ENCODE measurements at places on chromosomes 11 and 22. TPM values are rescaled to one million over a fixed set of nuclear protein-coding genes. Genes with fewer than 3 reads are reported as not detected.

Gene DLG2
- 12.0 TPM for total RNA-seq

DNA sequence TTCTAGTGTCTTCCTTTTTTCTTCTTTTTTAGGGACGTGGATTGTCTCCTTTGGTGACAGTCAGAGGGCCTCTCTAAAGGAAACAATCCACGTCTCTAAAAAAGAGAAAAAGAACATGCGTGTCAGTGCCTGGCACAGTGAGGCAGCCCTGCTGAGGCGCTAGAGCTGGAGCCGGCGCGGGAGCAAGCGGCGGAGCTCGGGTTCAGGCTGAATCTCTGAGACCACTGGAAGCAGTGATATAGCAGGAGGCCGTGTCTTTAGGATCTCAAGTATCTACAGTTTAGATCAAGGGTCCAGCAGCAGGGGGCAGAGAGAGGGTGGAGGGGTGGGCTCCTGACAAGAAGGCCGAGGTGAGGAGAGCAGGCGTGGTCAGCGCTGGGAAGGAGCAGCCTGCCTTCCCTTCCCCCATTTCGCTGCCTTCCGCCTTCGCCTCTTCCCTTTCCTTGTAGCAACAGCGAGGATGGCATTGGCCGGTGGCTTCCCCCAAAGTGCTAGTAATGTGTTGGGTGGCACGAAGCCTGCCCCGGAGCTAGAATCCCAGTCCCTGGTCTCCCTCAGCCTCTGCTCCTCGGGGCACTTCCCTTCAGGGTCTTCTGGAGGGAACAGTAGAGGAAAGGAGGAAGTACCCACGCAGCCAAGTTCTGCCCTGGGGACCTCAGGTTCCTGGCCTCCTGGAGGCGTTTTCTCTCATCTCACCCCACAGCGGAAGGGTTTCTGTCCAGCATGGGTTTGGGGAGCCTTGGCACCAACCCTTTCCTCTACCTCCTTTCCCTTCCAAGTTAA, 28.2 kb upstream of the RAB1B start:
- no peak for DNase-seq

Gene OR10D3
- total RNA-seq, result not detected

Gene OOSP4B
- not detected for total RNA-seq

- peak; percentile 7 for DNase-seq
These were observed 8.0 kb downstream of the TOLLIP start for GRCh38 chr11:1301220-1302000.

GRCh38 chr22:49371325-49372110, 456.2 kb downstream of the BRD1 start:
- DNase-seq, result no peak

DNA sequence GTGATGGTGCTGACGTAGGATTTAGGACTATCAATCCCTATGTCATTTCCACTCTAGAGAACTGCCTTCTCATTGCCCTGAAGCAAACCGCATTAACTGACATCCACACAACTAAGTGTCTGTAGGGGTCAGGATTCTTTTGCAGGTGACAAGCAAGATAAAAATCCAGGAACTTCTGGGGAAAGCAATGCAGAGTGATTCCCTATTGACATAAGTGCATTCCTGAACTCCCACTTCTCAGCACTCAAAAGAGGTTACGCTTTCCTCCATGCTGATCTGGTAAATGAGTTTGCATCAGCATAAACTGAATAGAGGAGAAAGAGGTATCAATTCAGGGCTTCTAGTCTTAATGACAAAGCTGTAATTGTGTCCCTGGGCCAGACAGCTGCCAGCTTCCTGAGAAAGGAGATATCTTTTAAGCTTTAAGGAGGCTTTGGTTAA, 224.6 kb upstream of the ISX start:
- no peak for DNase-seq

Gene GAL
- not detected for total RNA-seq

DNA sequence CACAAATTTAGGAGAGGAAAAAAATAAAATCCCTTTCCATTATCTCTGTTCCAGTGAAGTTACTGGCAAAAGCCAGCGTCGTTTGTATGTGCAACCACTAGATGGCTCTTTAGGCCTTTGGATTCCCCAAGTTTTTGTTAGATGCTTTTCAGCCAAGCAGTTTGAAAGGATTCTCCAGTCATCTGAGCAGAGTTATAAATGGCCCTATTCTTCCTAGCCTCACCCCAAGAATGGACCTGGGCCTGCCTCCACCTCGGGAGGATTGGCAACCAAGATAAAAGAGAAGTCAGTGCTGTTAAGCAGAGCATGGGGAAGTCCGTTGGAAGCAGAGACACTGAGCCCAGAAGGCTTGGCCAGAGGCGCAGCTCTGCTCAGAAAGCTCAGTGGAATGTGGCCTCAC, 15.4 kb downstream of the FAM181B start:
- no peak for DNase-seq

DNA sequence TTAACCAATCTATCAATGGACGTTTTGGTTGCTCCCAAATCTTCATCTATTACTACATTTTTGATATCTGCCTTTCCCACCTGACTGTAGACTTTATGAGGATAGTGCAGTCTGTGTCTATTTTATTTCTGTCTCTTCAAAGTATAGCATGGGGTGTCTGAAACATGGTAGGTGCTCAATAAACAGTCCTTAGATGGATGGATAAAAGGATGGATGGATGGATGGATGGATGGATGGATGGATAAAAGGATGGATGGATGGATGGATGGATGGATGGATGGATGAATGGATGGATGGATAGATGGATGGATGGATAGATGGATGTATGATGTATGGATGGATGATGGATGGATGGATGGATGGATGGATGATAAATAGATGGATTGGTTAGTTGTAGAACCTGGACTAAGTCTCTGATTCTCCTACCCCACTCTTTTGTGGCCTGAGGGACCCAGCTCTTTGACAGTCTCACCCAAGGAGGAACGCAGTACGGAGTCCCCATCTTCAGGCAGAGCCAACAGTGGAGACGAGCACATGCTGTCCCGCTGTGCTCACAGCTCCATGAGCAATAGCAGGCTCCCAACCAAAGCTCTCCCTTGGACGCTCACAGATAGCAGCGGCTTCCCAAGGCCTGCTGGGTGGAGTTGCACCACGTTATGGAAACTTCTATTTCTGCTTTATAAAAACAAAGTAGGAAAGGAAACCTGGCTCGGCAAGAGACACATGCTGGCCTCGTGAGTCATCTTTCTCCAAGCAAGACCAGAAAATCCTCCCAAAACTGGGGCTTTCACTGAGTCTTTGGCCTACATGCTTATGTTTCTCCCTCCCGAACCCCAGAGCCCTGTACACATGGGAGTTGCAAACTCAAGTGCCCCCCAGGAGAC, 448.0 kb downstream of the MIAT start:
- peak; percentile 84 for DNase-seq

DNA sequence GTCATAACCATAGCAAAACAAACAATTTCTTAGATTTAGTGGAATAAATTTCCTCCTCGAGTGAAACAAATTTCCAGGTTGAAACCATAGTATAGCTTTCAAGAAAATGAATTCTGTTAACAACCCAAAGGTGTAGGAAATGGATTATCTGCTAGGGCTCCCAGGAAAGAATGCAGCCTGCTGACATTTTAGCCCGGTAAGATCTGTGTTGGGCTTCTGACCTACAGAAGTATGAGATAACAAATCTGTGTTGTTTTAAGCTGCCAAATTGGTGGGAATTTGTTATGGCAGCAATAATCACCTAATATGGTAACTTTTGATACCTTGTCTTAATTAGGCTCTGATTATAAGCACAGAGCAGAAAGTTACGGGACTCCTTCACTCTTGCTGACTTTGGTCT, 32.0 kb upstream of the OR6M1 start:
- no peak for DNase-seq

DNA sequence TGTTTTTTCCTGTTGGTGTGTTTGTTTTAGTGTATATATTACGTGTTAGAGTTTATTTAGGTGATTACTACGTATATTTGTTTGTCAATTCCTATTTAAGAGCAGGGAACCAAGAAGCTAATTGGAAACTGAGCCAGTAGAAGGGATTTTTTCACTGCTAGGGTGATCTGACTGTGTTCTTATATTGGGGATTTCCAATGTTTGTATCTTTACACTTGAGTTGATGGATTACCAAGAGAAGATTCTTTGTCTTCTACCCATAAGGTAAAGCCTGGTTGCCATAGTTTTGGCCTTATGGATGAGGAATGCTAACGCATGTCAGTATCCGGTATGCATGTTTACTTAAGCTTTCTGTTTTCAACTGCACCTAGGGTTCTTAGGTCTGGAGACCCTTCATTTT, 35.6 kb downstream of the SIK2 start:
- no peak for DNase-seq

Gene FAM76B
- total RNA-seq, result 24.5 TPM

DNA sequence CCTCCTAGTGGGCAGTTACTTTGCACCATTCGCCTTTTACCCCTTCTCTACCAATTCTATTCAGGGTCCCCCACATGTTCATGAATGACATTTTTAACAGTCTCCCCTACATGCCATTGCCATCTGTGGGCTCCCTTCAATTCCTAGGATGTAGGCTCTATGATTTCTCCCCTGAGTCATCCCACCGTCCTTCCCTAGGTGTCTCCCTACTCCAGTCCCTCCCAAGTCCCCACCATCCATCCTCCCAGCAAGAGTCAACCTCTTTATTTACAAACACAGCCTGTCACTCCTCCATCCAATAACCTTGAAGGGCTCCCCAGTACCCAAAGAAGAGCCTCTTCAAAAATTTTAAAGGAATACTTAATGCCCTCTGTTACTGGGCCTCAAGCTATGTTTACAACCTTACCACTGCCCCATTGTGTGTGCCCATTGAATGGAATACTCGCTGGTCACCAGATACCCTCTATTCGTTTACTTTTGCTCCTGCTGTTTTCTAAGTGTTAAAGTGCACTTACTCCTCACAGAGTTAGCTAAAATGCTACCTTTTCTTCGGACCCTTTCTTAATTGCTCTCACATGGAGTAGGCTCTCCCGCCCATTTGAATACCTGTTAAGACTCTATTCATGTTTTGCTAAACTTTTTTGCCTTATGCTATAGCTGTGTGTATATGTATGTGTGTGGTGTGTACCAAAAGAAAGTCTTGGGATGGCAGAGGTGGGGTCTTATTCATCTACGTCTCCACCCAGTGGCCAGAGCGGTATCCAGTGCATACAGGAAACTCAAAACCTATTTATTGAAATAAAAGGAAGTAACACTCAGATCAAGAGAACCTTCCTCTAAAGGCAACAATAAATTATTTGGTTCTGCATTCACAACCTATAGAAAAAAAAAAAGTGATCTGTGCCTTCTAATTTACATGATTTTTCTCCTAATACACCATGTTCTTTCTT, 235.8 kb upstream of the CCDC90B start:
- no peak for DNase-seq

GRCh38 chr11:100961633-100962032, 168.0 kb downstream of the PGR start:
- no peak for DNase-seq

DNA sequence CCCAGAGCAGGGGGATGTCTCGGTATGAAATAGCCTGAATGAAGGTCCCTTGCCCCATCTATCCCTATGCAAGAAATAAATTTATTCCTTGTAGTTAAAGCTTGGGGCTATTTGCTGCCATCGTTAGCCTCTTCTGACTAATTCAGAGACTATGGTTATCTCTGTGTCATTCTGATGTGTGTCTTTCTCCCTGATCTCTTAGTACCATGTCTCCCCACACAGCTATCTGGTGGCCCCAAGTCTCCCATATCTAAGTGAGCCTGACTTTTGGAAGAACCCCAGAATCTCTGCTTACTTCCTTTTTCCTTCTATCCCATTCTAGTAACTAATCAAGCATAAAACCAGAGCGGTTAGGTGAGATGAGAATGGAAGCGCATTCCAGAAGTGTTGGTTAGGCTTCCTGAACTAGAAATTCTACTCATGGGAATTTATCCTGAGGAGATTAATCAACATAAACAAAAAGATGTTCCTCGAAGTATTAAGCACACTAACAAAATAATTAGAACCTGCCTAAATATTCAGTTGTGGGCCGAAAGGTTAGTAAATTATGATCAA, 71.4 kb upstream of the BMAL1 start:
- no peak for DNase-seq

Gene PKDREJ
- not detected for total RNA-seq

DNA sequence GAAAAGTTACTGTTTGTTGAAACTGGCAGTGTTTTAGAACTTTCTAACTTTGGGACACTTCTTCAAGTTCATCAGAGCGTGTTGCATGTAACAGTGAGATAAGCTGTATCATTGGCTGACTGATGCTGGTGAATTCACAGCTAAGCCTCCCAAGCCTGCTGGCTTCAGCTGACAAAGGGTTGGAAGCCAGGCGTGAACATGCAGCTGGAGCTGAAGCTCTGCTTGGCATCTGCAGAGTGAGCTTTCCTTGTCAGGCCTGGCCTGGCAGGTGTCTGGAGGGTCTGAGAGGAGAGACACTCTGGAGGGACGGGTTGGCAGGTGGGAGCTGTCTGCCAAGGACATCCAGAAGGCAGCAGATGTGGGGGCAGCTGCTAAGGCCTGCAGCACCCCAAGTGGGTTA, 1.5 kb downstream of the AMPD3 start:
- no peak for DNase-seq

DNA sequence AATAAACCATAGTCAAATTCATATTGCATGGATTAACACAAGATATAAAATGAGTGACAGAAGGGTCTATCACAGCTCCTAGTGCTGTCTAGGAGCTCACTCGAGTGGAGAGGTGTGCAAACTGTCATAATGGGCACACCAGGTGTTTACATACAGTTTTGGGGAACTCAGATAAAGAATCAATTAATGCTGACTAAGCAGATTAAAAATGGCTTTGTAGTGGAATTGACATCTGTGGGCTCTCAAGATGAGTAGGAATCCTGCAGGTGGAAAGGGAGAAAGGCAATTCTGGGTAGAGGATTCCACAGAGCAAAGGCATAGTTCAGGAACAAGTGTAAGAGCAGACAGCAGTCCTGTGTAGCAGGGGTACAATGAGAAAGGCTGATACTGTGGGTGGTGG, 496.2 kb upstream of the CCDC90B start:
- no peak for DNase-seq

Gene AGBL2
- 3.0 TPM for total RNA-seq
